Suppressor macrophage (primary cell): ENCODE measurements at places on chromosomes 5 and 9.
A peak's percentile ranks its signal among the peaks of the same experiment; 100 is the strongest.

GRCh38 chr5:72325566-72326305 lies 5.6 kb downstream of the PTCD2 start:
- no peak for DNase-seq

GRCh38 chr9:137273095-137273490 lies 4.4 kb upstream of the TOR4A start:
- DNase-seq: no peak

DNA sequence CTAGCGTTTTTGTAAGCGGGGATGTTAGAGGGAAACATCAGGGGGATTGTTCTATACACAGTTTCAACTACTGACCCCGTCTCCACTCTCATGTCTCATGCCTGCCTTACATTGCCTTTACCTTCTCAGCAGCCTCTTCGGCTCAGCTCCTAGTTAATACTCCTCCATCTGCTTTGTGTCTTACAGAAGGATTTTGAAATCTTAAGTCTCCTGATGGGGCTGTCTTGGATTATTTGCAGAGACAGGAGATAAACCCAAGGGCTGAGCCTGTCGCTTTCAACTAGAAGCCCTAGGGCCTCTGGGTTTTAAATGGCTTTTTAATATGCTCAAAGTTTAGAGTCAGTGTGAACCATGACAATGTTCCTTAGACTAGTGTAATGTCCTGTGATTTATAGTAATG lies 161.5 kb downstream of the CARTPT start:
- no peak for DNase-seq

DNA sequence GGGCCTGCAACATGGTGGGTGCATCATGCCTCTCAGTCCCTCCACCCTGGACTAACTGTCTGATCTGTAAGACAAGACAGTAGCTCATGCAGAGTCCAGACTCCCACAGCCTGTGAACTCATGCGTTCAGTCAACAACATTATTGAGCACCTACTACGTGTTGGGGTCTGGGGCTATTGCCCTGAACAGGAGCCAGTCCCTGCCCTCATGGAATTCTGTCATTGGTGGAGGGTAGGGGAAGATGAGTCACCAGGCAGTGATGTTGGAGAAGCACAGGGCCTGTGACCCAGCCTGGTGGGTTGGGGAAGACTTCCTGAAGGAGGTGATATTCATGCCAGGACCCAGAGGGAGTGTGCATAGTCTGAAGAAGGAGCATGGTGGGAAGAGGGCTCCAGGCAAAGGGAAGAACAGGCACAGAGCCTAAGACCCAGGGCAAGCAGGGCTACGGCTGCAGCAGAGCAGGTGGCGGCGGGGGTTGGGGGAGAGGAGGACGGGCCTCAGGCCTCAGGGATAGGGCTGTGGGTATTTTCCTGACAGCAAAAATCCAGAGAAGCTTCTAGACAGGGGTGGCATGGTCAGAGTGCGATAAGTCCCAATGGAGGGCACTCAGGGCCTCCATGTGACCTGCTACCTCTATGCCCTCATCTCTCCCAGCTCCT lies 26.7 kb upstream of the PSD2 start:
- DNase-seq: peak; percentile 64

- DNase-seq: no peak
Observed at GRCh38 chr5:62477801-62478200, 65.2 kb downstream of the IPO11 start.

- DNase-seq: no peak
Observed at GRCh38 chr5:125559296-125559695, 812.9 kb upstream of the ZNF608 start.

GRCh38 chr9:100534401-100534800 lies 43.5 kb upstream of the CAVIN4 start:
- DNase-seq: no peak

DNA sequence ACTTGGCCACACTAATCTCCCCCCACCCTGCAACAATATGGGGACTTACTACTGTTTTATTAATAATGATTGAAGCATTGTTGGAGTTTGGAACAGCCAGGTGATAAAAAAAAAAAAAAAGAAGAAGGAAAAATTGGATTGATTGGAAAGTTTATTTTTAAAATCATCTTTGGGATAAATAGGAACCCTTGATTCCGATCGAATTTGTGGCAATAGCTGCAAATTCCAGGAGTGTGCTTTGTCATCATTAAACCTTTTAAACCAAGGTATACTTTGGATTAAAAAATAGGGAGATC lies 907 bp upstream of the NR2F1 start:
- DNase-seq: no peak

- DNase-seq: no peak
Observed at GRCh38 chr5:170745481-170746071, 37.9 kb upstream of the GABRP start.

DNA sequence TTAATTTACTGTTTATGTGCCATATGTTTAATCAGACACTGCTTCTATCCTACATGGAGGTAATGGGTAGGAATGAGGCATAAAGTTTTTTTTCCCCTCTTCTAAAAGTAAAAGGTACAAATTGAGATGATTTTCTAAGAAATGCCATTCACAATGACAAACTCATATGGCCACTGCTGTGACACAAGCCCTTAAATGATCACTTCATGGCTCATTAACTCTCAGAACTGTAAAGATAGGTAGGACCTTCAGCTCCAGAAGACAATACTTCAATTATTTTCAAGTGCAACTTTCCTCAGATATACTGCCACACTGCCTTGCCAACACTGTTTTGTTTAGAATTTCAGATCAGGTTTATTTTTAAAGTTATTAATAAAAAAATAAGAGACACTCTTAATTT lies 362.9 kb upstream of the ZNF608 start:
- no peak for DNase-seq

GRCh38 chr5:10620346-10620745 lies 56.5 kb downstream of the ANKRD33B start:
- no peak for DNase-seq

DNA sequence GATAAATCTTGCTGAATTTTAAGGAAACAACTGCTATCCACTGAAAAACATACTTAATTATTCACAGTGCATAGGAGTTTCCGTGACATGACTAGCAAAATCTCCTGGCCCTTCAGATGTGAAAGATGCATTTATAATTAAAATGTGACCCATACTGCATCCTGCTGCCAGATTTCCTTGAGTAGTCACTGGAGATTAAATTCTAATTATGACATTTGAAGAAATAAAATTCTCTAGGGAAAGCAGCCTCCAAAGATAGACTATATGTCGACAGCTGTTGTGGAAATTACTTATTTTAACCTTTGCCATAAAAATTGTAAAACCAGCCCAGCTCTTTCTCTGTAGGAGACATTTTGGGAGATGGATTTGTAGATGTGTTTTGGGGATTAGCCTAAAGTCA lies 193.6 kb upstream of the SMC2 start:
- no peak for DNase-seq

- peak; percentile 90 for DNase-seq
Observed at GRCh38 chr9:107213561-107214028, 69.5 kb upstream of the RAD23B start.
